CD4-positive, alpha-beta T cell treated with Interleukin-2 at 100 ng/mL for 4 hours (primary cell): ENCODE measurements at places on chromosomes 11 and 22.

GRCh38 chr22:42791721-42792452, 65.2 kb downstream of the ARFGAP3 start:
- no peak for DNase-seq

- DNase-seq = no peak
Observed at GRCh38 chr22:50091092-50091768, 1.4 kb downstream of the MOV10L1 start.

DNA sequence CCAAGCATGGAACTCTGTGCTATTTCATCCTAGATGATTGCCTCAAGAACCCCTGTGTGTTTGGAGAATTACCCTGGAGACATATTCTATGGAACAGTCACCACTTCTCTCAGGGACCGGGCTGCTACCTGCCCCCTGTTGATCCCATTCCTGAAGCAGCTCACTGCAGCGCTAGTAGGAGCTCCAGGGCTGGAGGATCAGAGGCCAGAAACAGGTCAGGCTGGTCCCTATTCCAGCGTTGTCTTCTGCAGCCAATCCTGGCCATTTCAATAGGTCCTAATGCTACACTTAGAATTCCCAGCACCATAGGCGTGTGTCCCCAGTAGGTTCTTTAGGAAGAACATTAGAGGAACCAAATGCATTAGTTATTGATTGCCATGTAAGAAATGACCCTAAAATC, 48.9 kb downstream of the BTG4 start:
- DNase-seq = no peak

GRCh38 chr11:36373016-36374010, 77.2 kb downstream of the PRR5L start:
- DNase-seq = no peak

DNA sequence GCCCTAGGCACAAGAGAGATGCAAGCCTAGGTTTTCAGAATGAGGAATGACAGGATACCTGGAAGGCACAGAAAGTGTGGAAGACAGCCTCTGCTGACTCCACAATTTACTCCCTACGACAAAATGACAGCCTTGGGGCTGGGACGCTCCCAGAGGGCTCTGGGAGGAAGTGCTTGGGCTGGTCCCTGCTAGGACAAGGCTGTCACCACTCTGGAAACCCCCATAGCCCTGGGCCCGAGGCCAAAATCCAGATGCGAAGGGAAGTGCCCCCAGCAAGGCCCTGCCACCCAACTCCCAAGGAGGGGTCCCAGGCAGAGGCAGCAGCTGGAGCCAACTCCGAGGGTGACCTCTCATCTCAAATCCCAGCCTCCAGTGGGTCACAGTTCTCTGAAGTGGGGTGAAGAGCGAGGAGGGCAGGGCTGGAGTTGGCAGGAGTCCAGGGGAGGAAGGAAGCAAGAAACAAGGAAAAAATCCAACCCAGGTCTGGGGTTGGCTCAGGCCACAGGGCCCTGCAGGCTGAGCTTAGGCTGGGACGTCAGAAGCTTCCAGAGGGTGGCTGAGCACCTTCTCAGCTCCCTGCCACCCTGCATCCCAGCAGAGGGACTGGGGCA, 6.3 kb upstream of the CDC42EP2 start:
- DNase-seq = no peak

- DNase-seq = no peak
Observed at GRCh38 chr11:61783717-61784505, 8.5 kb downstream of the TMEM258 start.

DNA sequence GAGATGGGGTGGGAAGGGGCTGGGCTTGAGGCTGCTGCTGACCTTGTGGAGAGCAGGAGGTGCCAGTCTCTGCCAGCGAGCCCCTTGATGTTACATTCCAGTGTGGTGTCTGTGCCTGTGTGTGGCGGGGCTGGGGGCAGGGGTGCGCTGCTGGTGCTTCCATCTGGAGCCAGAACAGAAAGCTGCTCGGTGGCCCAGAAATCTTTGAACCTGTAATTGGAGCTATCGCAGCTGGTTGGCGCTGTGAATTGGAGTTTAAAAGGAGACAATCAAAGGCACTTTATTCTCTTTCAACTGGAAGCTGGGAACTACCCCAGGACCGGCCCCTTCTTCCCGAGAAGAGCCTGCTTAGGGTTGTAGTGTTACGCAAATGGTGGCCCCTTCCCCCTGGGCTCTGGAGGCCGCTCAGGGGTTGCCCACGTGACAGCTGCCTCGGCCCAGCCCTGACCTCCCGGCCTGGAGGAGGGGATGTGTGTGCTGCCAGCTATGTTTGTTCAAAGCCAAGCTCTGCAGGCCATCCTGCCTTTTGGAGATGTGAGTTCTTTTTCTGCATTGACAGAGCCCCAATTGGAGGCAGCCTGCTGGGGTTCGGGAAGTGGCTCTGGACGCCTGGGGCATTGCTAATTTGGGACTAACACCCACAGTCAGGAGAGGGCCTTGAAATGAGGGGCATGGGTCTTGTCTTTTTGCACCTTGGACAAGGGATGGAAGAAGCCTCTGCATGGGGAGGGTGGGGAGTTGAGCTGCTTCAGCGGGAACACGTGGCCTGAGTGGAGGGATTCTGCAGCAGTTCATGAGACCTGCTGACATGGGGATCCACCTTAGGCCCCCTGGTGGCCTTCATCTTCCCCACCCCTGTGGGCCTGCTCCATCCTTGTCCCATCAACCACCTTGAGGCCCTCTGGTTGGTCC, 14.0 kb upstream of the ARSA start:
- DNase-seq = no peak

DNA sequence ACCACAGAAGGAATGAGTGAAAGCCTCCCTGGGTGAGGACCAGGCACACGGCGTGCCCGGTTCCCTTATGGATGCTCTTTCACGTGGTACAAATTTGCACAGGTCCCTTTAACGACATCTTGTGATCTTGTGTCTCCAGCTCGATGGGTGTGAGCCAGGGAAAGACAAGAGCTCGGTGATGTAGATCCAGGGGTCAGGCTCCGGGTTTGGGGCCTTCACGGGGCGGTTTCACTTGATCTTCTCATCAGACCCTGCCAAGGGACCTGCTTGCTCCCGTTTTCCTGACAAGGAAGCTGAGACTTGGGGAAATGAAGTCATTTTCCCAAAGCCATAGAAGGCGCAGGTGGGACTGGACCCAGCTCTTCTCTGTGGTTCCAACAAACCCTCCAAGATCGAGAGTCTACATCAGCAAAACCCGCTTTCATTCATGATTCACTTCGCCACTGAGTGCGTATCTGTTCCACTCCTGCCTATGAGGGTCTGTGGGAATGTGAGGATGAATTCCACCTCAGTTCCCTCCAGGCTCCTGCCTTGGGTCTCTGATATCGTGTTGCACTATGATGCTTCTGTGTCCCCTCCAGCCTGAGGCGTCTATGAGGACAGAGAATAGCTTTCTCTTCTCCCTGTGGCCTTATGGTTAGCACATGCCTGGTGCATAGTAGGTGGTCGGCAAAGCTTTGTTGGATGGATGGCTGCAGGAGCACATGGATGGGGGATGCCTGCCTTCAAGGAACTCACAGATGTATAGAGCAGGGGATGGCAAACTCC, 45.0 kb upstream of the ANO1 start:
- no peak for DNase-seq

- DNase-seq = no peak
Observed at GRCh38 chr11:109708184-109708583, 286.2 kb downstream of the C11orf87 start.

GRCh38 chr22:23570681-23571080, 9.4 kb downstream of the IGLL1 start:
- DNase-seq = no peak

DNA sequence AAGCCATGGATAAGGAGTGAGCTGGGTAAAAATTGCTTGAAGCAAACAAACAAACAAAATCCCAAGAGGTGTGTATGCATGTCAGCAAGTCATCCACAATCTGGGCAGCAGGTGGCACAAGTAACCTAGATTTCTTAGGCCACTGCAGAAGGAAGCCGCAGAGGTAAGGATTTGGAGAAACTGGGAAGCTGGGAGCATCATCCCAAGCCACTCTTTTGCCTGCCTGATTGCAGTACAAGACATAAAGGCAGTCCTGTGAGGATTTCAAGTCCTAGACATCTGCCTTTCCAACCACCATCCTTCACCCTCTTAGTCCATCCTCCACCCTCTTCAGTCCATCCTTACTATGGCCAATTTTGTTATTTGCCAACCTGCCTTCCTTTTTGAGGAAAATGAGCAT, 67.2 kb upstream of the BMAL1 start:
- peak; percentile 10 for DNase-seq

DNA sequence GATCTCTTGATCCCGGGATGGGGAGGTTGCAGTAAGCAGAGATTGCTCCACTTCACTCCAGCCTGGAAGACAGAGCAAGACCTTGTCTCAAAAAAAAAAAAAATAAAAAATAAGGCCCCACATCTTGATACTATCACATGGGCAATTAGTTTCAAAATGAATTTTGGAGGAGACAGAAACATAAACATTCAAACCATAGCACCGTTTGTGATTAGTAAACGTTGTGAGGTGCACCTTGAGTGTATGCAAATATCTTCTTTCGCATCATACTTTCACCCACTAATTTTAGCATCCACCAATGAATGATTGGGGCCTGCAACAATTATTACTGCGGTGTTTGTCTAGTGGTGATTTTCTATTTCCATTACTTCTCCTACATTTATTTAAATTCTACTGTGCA, 11.0 kb upstream of the SPDYC start:
- DNase-seq = no peak

DNA sequence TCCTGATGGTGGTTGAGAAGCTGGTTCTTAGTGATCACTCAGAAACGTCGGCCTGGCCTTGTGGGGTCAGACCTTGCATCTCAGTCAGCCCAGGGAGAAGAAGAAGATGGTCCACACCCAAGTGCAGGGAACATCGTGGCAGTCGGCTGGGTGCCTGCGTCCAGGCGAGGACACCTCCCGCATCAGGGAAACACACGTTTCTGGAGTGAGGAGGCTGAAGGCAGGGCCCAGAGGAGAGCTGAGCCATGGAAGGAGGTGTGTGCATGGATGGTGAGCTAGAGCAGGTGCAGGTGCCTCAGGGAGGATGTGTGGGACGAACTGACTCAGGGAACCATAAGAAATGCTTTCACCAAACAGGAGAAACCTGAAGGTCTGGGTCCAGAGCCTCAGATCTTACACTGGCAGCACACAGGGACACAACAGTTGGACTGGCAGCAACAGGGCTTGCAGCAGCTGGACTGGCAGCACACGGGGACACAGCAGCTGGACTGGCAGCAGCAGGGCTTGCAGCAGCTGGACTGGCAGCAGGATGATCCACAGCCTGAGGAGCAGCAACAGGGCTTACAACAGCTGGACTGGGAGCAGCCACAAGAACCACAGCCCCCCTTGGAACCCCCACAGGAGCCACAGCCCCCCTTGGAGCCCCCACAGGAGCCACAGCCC, 632 bp downstream of the KRTAP5-2 start:
- DNase-seq = no peak

GRCh38 chr11:1866226-1866625, 13.3 kb downstream of the LSP1 start:
- no peak for DNase-seq

GRCh38 chr11:9606809-9607510, 33.5 kb downstream of the WEE1 start:
- DNase-seq = no peak

GRCh38 chr11:43802509-43802908, 78.1 kb upstream of the ALKBH3 start:
- no peak for DNase-seq

GRCh38 chr11:18727479-18728236, 1.7 kb upstream of the IGSF22 start:
- peak; percentile 52 for DNase-seq

DNA sequence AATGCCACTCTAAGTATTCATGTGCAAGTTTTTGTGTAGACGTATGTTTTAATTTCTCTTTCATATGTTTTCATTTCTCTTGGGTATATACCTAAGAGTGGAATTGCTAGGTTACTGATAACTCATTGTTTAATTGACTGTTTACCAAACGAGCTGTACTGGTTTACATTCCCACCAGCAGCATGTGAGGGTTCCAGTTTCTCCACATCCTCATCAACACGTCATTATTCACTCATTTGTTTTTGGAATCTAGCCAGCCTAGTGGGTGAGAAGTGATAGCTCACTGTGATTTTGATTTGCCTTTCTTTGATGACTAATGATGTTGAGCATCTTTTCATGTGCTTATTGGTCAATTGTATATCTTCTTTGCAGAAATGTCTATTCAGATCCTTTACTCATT, 4.0 kb downstream of the ANKRD13D start:
- peak; percentile 84 for DNase-seq

DNA sequence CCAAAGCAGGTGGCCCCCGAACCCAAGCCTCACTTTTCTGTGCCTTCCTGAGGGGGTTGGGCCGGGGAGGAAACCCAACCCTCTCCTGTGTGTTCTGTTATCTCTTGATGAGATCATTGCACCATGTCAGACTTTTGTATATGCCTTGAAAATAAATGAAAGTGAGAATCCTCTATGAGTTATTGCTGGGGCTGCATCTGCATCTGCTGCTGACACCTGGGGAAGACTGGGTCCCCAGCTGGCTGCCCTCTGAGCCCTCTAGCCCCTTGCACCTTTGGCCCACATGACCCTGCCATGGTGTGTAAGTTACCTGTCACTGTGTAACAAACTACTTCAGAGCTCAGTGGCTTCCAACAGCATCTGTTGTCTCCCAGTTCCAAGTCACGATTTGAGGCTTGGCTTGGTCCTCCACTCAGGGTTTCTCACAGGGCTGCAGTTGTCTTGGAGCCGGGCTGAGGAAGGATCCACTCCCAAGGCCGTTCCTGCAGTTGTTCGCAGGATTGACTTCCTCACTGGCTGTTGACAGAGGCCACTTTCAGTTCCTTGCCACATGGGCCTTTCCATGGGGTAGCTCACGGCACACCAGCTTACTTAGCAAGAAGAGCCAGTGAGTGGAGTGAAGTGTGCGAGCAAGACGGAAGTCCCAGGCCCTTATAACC, 13.5 kb upstream of the UVRAG start:
- no peak for DNase-seq

DNA sequence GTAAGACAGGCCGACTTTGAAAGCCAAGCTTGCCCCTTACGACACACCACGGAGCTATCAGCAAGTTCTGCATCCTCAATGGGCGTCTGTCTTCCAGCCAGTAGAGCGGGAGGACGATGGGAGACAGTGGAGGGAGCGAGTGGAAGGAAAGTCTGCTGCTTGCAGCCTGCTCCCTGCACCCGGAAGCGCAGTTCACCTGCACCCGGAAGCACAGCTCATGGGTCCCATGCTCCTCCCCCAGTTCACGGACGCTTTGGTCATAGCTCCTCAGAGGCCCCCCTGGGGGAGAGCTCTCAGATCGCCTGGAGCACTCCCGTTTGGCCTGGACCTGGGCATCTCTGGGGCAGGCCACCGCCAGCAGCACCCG, 51.3 kb downstream of the FBLN1 start:
- DNase-seq = no peak

GRCh38 chr11:46369458-46370152, 11.9 kb upstream of the MDK start:
- DNase-seq = peak; percentile 50

DNA sequence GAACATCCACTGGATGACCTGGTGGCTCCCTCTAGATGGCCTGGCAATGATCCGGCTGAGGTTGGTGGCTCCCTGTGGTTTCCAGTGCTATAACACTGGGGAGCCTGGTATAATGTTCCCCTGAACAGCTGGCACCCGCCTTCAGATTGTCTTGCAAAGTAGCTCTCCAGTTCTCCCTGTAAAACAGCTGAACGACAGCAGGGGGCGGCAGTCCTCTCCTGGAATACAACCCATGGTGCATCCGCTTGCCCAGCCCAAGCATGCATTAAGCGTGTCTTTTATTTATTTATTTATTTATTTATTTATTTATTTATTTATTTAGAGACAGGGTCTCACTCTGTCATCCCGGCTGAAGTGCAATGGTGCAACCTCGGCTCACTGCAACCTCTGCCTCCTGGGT, 258.9 kb downstream of the BUD13 start:
- DNase-seq = no peak

GRCh38 chr11:125078016-125078415, 14.9 kb downstream of the SLC37A2 start:
- no peak for DNase-seq

GRCh38 chr11:131391176-131391575, 20.8 kb downstream of the NTM start:
- DNase-seq = no peak
